ENCODE measurements at places on chromosomes 16 and 17.

- DNase-seq, result no peak
Observed at GRCh38 chr17:82647593-82648164, 565 bp downstream of the WDR45B start.

DNA sequence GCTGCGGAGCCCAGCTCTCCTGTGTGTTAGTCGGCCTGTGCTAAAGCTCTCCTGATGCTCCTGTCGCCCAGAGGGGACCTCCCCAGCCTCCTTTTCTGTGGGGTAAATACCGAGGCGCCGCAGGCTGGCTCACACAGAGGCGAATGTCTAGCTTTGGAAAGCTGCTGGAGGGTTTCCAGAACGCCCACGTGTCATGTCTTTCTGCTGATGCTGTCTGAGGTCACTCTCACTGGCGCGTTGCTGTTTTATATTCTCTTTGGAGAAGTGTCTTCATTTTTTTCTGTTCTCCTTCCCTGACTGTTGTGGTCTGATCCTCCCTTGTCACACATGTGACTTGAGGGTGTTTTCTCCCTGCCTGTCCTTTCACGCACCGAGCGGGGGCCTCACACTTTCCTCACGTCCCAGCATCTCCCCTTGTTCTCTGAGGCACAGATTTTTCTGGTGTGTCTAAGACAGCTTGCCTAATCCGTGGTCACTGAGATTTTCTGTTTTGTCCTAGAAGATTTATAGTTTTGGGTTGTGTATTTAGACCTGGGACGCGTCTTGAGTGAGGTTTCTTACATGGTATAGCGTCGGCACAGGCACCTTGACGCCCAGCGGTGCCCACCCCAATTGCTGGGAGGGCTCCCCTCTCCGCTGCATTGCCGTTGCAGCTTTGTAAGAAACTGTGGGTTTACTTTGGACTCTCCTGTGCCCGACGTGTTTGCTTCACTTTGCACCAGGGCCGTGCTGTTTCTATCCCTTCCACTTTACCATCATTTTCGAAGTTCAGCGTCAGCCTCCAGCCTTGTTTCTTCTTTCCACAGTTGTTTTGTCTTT lies 92.1 kb upstream of the ZNF750 start:
- DNase-seq, result peak; percentile 50

DNA sequence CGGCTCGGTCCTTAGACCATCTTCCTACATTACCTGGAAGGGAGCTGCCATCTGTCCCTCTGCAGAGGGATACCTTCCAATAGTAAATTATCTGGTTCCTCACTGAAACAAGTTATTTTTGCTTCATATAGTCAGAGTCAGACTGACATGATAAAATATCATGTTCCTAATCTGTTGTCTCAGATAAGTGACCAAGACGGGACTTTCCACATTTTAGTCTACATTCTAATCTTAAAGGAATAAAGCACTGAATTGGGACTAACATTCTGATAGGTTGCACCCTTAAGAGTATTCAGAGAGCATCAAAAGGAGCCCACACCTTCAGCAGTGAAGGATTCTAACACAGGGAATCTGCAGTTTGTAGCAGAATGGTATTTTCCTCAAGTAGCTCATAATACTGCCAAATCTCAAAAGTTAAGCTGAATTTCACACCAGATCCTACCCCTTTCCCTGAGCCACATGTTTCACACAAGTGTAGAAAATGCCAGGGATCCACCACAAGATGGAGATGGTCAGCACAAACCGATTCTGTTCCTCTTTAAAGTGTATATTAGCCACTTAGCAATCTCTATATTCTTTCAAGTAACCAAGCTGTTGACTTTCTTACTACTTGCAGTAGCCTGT lies 13.4 kb downstream of the GINS2 start:
- no peak for DNase-seq

DNA sequence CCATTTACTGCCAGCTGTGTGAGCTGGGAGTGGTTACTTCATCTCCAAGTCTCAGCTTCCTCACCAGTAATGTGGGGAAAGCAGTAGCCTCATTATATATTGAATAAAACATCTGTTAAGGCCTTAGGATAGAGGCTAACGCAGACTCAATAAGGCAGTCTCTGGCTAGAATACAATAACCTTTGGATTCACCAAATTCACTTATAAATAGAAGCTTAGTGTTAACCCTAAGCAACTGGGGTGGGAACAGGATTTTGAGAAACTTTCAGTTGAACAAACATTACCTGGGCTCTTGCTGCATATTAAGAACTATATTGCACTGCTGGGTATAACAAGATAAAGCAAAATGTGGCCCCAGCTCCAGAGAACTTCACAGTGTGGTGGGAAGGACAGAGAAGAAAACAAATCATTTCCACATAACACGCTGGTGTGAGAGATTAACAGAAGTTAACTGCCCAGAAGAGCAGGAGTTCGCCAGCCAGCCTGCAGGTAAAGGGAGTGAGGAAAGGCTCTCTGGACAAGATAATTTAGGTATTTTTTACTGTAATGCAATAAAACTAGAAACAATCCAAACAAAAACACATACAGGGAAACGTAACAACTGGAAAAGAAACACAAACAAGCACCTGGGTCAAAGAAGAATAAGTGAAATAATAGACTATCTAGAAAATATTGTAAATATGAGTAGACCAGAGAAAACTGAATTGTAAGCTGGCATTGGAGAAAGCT lies 57.0 kb downstream of the USP31 start:
- no peak for DNase-seq

GRCh38 chr17:40945414-40945813 lies 8.0 kb upstream of the KRT23 start:
- no peak for DNase-seq

DNA sequence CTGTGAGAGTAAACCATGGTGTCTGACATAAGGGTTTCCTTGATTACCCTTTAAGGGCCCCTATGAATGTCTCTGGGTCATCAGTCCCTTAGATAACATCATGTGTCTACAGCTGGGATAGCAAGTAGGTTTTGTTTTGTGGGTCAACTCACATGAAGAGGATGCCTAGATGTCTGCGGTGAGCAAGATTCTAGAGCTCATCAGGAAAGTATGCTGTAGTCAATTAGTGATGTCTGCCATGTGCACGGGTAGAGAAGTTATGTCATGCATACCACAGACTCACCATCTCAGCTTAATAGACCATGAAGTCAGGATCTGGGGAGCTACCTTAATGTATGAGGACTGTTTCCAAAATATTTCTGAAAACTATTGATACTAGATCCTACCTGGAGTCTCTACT lies 57.5 kb downstream of the CDH13 start:
- no peak for DNase-seq

- no peak for DNase-seq
Observed at GRCh38 chr16:35391328-35391727, 1931.9 kb downstream of the TP53TG3F start.

GRCh38 chr16:2428784-2429033 lies 538 bp upstream of the CCNF start:
- DNase-seq, result no peak

DNA sequence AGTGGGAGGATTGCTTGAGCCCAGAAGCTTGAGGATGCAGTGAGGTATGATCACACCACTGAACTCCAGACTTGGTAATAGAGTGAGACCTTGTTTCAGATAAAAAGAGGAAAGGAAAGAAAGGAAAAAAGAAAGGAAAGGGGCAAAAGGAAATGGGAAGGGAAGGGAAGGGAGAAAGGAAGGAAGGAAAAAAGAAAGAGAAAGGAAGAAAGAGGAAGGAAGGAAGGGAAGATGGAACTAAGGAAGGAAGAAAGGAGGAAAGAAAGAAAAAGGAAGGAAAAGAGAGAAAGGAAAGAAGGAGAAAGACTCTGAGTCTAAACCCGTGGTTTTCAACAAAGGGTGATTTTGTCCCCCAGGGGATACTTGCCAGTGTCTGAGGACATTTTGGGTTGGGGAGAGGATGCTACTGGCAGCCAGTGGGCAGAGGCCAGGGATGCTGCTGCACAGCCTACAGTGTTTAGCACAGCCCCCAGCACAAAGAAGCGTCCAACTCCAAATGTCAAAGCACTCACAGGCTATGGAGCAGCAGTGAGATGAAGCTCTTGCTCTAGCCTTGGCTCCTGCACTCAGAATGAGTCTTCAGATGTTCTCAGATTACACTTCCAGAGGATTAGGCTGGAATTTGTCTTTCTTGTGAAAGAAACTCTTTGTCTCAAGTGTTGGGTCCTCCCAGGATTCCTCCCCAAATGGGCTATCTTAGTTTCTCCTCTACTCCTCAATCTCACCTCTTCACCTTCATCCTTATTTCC lies 64.2 kb downstream of the BMERB1 start:
- DNase-seq, result no peak

GRCh38 chr17:57701124-57701523 lies 44.0 kb downstream of the CCDC182 start:
- no peak for DNase-seq

DNA sequence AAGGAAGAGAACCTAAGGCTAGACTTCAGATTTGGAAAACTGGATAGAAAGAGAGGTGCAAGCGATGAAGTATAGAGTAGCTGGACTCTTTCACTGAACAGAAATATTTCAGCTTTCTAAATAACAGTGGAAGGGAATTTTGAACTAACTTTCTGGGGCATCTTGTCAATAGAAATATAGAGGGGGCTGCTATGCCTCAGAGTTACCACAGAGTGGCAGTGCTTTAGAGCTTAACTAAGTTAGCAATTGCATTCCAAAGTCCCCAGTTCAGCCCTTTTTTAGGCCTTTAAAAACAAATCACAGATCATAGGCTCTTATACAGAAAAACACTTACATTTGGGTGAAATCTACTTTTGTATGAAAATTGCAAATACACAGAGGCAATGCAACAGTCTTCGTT lies 154.2 kb upstream of the CDH8 start:
- DNase-seq, result no peak

DNA sequence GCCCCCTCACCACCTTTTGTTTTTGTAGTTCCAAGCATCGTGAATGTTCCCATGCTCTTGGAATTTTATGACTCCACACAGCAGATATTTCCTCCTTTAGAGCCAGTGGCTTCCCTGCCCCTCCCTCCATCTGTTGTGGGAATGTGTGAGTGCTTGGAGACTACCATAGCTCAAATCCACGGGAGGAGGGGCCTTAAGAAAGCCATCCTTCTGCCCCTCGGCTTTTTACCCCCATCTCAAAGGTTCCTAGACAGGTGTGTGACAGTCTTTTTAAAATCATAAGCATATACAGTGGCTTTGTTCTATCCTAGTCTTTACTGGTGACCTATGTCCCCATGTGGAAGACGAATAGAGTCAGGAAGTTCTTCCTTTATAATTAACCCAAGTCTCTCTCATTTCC lies 47.2 kb downstream of the YPEL2 start:
- peak; percentile 80 for DNase-seq

DNA sequence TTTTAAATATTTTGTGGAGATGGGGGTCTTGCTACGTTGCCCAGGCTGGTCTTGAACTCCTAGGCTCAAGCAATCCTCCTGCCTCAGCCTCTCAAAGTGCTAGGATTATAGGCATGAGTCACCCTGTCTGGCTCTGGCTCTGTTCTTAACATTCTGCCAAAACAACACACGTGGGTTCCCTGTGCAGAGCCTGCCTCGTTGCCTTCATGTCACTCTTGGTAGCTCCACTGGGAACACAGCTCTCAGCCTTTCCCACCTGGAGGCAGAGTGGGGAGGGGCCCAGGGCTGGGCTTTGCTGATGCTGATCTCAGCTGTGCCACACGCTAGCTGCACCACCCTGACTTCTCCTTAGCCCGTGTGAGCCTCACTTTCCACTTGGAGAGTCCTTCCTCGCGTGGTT lies 19.3 kb downstream of the CRISPLD2 start:
- DNase-seq, result no peak

- peak; percentile 25 for DNase-seq
Observed at GRCh38 chr17:15883617-15884111, 61.3 kb upstream of the ADORA2B start.

DNA sequence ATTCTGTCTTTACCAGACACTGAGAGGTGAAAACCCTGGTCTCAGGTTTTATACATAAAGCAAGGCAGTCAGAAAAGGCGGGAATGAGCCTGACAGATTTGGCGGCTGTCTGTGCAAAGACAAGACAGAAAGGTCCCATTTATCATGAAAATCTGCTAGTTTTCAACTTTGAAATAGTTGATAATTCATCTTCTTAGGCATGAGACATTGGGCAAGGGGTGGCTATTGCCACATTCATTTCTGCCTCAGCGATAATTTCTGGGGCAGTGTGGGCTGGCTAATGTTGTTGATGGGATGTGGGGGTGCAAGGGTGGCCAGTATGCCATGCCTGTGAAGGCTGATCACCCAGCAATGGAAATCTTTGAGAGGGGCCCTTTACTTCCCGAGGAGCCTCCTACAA lies 173.8 kb upstream of the RPH3AL start:
- DNase-seq, result no peak

DNA sequence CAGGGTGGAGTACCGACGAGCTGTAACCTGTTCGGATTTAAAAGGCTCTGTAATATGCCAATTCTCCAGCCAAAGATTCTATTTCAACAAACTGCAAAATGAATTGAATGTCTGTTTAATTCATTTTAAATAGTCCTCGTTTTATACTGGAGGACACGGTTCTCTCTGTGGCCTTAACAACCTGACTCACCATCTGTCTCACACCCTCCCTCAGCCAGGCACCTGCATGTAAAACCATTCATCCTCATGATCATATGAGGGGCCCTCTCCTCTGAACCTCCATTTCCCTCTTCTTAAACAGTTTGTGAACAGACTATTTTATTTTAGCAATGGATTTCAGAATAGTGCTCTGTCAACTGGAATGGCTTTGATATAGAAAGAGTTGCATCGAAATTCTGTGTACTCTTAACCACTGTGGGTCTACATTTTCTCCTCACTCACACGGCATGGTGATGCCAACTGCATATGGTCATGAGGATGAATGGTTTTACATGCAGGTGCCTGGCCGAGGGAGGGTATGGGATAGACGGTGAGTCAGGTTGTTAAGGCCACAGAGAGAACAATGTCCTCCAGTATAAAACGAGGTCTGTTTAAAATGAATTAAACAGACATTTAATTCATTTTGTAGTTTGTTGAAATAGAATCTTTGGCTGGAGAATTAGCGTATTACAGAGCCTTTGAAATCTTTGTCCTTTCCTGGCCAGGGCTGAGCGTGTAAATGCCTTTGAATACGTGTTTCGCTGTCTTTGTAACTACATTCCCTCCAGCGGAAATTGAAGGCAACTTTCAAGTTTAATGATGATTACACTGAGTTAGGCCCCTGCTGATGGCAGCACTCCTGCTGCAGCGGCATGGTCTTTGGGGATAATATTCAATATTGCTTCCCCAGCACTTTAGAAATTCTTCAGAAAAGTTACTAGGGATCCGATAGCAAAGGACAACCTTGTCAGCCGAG lies 329.6 kb downstream of the SNX29 start:
- no peak for DNase-seq

DNA sequence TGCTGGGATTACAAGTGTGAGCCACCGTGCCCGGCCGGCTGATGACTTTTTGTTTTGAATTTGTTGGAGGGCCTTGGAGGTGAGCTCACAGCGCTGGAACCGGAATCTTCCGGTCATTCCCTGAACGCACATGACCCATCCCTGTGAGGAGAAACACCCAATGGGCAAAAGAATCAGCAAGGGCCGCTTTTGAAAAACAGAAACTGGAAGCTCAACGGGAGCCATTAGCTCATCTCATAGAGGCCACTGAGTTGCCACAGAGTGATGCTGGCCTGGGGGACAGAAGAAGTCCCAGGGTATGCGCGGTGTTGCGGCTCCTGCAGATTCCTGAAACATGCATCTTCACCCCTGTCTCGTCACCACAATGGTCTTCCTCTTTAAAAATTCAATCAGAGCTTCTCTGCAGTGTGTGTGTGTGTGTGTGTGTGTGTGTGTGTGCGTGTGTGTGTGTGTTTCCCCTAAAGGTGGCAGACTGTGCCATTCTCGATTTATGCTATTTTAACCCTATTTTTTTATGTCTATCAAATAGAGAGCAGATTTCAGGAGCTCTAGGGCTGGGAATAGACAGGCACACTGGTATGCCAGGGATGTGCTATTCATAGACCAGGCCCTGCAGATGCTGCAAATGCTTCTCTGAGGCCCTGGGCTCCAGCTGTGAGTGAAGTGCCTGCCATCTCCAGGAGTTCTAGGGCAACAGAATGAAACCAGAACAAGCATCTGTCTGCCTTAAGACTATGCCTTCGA lies 68.3 kb downstream of the MARCHF10 start:
- peak; percentile 73 for DNase-seq
